ENCODE measurements at places on chromosomes 13 and 19. TPM values are rescaled to one million over a fixed set of nuclear protein-coding genes. Genes with fewer than 3 reads are reported as not detected.

The EHD2 gene
- 5.5 TPM for total RNA-seq

GRCh38 chr13:95547531-95548167 is 4.9 kb upstream of the CLDN10 start:
- DNase-seq, result no peak

- no peak for DNase-seq
Observed at GRCh38 chr13:97194479-97194878, 27.7 kb upstream of the MBNL2 start.

- DNase-seq, result peak; percentile 79
Observed at GRCh38 chr19:51002089-51002532, 707 bp upstream of the KLK8 start.

DNA sequence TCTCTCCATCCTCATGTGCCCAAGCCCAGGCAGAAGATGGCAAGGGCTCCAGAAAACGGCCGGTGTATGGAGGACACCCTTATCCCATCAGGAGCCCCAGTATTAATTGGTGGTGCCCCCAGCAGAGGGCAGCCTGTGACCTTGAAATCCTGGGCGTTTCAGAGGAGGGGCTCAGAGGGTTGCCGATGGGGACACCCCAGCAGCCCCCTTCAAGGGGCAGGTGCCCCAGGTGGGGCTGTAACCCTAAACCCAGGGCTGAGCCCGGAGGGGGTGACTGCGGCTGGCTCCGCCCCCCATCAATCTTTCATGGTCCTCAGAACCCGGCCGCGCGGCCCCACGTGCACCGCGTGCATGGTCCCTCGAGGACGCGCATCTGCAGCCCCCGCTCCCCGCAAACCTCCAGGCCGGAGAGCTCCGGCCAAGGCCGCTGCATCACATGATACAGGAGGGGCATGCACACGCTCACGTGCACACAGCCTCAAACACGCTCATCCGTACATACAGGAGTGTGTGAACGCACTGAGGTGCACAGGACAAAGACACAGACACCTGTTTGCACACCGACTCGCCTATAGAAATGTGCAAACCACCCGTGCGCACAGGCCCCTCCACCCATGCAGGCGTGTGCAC is 949 bp downstream of the RAB3A start:
- DNase-seq, result peak; percentile 73

- DNase-seq, result no peak
Observed at GRCh38 chr13:83710133-83710515, 172.2 kb downstream of the SLITRK1 start.

The FXYD7 gene
- total RNA-seq, result 0.97 TPM

The PSG2 gene
- total RNA-seq, result not detected

The IL12RB1 gene
- total RNA-seq, result not detected

- no peak for DNase-seq
Observed at GRCh38 chr13:109773276-109773675, 13.1 kb downstream of the IRS2 start.

DNA sequence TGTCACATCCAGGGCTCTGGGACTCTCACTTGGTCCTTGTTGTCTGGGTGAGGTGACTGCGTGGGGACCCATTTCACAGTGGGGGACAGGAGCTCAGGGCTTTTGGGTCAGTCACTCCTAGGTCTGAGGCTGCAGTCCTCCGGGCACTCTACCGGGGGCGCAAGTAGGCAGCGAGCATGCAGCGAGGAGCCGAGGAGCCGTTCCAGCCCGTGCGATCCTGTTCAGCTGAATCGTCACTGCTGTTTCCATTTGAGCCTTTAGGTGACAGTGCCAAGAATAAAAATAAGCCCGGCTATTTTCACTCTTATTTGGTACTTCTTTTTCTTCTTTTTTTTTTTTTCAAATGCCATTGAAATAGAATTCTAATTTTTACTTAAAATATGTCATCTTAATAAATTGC is 126.5 kb downstream of the ZNF536 start:
- peak; percentile 89 for DNase-seq

DNA sequence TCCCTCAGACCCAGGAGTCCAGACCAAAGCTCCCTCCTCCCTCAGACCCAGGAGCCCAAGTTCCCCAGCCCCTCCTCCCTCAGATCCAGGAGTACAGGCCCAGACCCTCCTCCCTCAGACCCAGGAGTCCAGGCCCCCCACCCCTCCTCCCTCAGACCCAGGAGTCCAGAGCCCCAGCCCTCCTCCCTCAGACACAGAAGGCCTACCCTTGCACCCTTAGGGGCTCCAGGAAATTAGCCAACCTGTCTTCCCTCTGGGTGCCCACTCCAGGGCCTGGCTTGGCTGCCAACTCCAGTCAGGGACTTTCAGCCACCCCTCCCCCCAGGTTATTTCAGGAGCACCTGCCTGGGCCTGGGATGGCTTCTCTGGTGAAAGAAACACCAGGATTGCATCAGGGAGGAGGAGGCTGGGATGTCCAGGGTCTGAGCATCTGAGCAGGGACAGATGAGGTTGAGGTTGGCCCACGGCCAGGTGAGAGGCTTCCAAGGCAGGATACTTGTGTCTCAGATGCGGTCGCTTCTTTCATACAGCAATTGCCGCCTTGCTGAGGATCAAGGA is at the start of gene FGF21:
Gene FGF21, plus strand, starts transcription at position 441 of the 558 bp plus-strand sequence. CDS start 713 bp downstream, outside the sequence.
- DNase-seq, result peak; percentile 57

DNA sequence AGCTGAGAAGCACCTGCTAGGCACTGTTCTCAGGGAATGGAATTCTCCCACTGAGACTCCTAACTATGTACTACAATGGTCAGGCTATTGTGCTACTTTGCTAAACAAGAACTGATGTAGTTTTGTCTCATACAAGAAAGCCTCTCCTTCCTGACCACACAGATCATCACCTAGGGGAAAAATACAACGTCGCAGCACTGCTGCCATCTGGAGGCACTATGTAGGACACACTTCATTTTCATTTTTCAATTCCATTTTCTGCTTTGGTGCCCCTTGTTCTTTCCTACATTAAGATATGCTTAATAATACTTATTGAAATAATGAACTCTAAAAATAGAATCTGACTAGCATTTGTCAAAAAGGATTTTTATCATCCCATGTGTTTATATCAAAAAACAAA is 21.1 kb downstream of the PROSER1 start:
- peak; percentile 52 for DNase-seq

GRCh38 chr13:112744168-112745021 is 54.6 kb downstream of the ATP11A start:
- DNase-seq, result no peak

The CACNA1A gene
- total RNA-seq, result 6.0 TPM

DNA sequence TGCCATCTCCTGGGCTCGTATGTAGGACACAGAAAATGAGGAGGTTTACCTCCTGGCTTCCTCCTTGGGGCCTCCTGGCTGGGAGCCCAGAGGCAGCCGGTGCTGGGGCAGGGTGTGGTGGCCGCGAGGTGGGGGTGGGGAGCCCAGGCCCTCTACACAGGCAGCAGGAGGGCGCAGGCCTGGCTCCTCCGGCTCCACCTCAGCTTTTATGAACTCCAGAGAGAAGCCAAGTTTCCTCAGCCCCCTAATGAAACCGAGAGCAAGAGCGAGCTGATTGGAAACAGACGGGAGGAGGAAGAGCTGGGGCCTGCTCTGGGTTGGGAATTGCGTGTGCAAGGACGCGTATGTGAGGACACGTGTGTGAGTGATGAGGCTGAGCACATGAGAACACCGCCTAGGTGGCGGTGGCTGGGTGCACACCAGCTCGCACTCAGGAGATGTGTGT is 23.1 kb downstream of the LYL1 start:
- DNase-seq, result peak; percentile 50

The PNMA8B gene
- total RNA-seq, result 3.0 TPM

The OPA3 gene
- 8.2 TPM for total RNA-seq

GRCh38 chr13:78476910-78477309 is 126.4 kb downstream of the POU4F1 start:
- DNase-seq, result no peak

GRCh38 chr13:107450431-107450830 is 764.9 kb downstream of the LIG4 start:
- DNase-seq, result no peak

- no peak for DNase-seq
Observed at GRCh38 chr13:47433461-47434005, 536.7 kb upstream of the HTR2A start.

DNA sequence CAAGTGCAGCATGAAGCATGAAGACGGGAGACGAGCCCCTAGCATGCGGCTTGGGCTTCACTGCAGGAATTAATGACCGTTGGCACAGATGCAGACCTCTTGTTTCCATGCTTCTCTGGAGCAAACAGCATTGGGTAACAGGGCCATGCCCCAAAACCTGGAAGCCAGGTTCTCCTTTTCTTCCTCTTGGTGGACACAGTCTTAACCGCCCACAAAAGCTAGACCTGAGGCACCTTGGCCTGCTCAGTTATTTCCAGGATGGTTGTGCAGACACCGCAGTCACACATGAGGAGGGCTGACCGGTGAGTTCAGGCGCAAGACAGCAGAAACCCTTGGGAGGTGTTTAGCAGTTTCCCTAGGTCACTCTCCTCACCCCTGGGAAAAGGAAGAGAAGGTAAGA is 133.9 kb upstream of the GJB6 start:
- DNase-seq, result no peak

- DNase-seq, result no peak
Observed at GRCh38 chr13:66210677-66211076, 1019.5 kb downstream of the PCDH9 start.

DNA sequence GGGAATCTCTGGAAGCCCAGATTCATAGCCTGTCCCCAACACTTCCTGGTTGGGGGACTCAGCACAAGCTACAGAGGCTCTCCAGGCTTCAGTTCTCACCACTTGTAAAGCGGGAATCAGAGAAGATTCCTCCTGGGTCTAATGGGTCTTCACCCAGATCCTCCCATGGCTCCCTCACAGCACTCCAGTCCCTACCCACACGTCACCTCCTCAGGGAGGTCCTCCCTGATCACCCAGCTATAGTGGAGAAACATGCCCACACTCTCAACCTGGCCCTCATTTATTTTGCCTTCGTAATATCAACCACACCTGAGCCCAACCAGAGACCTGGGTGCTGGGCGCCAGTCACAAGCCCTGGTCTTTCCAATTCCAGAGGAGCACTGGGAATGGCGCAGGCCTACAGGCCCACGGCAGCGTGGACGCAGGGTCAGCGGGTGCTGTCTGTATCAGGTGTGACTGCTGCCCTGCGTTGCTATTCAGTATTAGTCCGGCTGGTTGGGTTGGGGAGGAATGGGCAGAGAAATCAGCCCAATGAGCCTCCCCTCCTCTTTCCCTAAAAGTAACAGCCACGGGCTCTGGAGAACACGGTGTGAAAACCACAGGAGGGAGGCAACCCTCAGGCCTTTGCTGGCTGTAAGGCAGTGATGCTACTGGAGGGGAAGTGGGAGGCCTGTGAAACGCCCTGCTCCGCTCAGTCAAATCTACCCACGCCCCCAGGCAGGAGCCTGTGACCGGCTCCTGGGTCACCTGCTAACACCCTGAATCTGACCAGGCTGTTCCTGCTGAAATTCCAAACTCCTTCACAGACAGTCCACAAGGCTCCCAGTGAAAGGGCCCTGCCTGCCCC is 5.2 kb downstream of the AKT2 start:
- no peak for DNase-seq

The C19orf73 gene
- 1.9 TPM for total RNA-seq

GRCh38 chr13:41458187-41458760 is 924 bp downstream of the RGCC start:
- DNase-seq, result peak; percentile 74

- DNase-seq, result peak; percentile 63
Observed at GRCh38 chr19:48969276-48970138, 4.4 kb downstream of the FTL start.

The SIGLEC7 gene
- not detected for total RNA-seq
